ENCODE measurements at places on chromosomes 5 and 9.

- DNase-seq: no peak
These were observed 14.1 kb upstream of the LCP2 start for GRCh38 chr5:170311511-170312300.

- no peak for DNase-seq
These were observed 78.3 kb upstream of the ZNF608 start for GRCh38 chr5:124824637-124825158.

DNA sequence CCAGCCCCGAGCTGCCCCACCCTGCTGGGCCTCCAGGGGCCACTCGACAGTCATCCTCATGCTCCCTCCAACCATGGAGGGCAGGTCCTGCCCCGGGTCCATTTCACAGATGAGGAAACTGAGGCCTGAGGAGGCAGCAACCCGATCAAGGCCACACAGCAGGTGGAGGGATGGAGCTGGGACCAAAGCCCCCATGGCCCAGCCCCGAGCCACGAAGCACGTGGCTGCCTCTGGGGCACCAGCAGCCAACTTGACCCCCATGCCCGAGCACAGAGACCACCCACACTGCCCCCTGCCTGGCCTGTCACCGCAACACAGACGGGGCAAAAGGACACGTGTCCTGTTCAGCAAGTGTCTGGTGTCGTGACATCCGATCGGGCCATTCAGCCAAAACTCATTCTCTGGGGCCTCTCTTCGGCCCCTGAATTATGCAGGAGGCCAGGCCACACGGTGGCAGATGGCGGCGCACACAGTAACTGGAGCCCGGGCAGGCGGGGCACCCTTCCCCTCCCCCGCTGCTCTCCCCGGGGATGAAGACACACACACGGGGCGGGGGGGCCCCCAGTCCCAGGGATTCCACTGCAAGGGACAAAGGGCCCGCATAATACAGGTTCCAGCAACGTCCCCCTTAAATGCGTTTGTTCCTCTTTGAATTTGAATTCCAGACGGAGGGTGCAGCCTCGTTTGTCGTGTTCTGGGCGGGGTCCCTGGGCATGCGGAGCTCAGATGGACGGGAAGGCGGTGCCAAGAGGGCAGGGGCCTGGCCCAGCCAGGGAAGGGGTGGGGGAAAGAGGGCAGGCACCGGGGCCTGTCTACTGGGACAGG lies 29.4 kb upstream of the TMEM250 start:
- no peak for DNase-seq

GRCh38 chr5:134248256-134248655 lies 22.4 kb upstream of the PPP2CA start:
- DNase-seq: no peak

GRCh38 chr9:125816321-125816720 lies 69.1 kb downstream of the PBX3 start:
- no peak for DNase-seq
